Left lung (tissue), 14 donors: ENCODE measurements at places on chromosomes 5 and 9. TPM values are rescaled to one million over a fixed set of nuclear protein-coding genes. Genes with fewer than 3 reads are reported as not detected.

ZFP2 gene
- 5.9 TPM for polyA plus RNA-seq

GPR21 gene
- polyA plus RNA-seq, result not detected

SPINK7 gene
- 0.63 TPM for polyA plus RNA-seq

LCNL1 gene
- polyA plus RNA-seq, result 1.2 TPM

NMUR2 gene
- 0.51 TPM for polyA plus RNA-seq

SOWAHA gene
- polyA plus RNA-seq, result not detected

DNA sequence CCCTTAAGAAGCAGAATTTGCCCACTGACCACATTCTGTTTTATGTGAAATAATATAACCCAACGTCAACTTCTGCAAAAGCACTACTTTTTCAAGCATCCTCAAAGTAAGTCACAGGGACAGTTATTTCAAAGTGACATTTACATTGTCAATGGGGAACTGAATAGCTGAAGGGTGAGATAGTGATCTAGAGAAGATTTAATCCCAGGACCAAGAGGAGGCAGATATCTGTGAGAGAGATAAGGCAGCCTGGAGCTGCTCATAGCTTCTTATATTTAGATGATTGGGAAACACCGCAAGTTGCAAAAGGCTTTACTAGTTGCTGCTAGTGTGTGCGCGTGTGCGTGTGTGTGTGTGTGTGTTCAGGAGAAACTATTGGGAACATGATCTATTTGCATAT, 210.4 kb upstream of the RFX3 start:
- H3K27me3 ChIP-seq, result no peaks in the 10 kb centered on the region
- no peak overlapping the region for H3K4me3 ChIP-seq
- no peak overlapping the region for H3K27ac ChIP-seq
- peaks cover 4% of the 10 kb centered on the region for H3K4me1 ChIP-seq
- H3K36me3 ChIP-seq, result no peaks in the 10 kb centered on the region

DNA sequence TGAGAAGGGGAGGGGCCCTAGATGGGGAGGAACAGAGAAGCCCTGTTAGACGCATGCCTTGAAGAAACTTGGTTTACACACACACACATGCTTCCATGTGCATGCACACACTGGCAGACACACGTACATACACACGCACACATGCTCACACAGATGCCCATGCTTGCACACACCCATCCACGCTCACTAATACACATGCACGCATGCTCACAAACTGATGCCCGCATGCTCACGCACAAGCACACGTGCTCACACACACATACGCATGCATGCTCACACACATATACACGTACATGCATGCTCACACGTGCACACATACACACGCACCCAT, 32.1 kb upstream of the EGFL7 start:
- H3K27me3 ChIP-seq, result no peaks in the 10 kb centered on the region
- no peak for DNase-seq
- no peak overlapping the region for H3K4me3 ChIP-seq
- peaks cover 45% of the 10 kb centered on the region for H3K4me1 ChIP-seq
- H3K36me3 ChIP-seq, result no peaks in the 10 kb centered on the region

- no peaks in the 10 kb centered on the region for H3K36me3 ChIP-seq
- no peaks in the 10 kb centered on the region for H3K4me1 ChIP-seq
- no peaks in the 10 kb centered on the region for H3K27me3 ChIP-seq
- DNase-seq, result no peak
- no peak overlapping the region for H3K27ac ChIP-seq
These were observed 138.0 kb upstream of the IRX4 start for GRCh38 chr5:2020730-2021129.

DNA sequence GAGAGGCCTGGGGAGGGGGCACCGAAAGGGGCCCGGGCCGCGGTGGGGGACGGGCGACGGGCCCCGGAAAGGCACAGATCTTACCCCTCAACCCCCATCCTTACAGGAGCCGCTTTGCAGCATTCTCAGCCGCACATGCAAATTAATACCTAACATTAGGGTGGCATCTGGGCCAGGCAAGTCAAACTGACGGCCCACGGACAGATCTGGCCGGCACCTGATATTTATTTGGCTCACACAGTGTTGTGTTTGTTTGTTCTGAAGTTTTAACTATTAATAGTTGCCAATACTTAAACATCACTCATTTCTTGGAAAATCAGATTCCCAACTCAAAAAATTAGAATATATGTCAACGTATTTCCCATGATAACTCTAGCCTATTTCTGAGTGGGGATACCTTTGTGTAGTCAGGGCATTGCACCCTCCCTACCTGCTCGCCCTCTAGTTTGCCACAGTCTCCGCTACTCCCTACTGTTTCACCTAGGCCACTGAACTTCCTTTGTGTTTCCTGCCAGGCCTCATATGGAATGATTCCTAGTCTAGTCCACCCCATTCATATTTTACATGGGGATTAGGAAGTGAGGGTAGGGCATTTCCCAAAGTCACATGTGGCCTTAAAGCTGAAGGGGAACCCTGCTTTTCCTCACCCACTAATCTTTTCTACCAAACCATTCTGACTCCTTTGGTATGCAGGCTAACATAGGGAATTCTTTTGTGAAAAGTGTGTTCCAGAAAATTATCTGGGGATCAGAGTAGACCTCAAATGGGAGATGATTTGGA, 71.9 kb upstream of the LARP1 start:
- no peak for DNase-seq
- no peaks in the 10 kb centered on the region for H3K27me3 ChIP-seq
- H3K4me1 ChIP-seq, result no peaks in the 10 kb centered on the region

DNA sequence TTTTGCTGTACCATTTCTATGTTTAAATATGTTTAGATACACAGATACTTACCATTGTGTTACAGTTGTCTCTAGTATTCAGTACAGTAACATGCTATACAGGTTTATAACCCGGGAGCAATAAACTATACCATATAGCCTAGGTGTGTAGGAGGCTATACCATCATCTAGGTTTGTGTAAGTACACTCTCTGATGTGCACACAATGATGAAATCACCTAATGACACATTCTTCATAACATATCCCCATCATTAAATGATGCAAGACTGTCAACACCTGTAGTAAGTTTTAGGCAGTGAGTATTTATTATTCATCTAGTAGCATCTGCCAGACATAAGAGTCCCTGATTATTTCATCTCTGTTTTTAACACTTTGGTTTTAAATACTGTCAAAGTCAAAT, 7.3 kb upstream of the DHFR start:
- no peak overlapping the region for H3K4me3 ChIP-seq
- H3K27ac ChIP-seq, result no peak overlapping the region
- DNase-seq, result no peak
- H3K36me3 ChIP-seq, result peaks cover 86% of the 10 kb centered on the region
- H3K4me1 ChIP-seq, result no peaks in the 10 kb centered on the region
- H3K27me3 ChIP-seq, result no peaks in the 10 kb centered on the region

DNA sequence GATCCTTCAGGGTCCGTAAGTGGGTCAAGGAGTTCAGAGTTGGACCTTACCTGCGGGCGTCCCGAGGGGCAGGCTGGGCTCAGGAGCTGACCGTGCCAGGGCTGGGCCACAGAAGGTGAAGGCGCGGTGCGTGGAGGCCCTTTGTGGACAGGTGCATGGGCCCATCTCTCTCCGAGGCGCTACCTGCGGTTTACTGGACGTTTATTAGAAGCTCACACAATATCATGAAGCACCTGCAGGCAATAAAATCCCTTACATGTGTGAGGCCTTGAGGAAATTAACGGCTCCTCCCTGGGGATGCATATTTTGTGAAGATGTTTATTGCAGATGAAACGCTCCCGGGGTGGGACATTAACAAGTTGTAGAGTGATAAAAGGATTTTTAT, 79.8 kb upstream of the LMX1B start:
- H3K4me3 ChIP-seq, result peak overlapping the region; percentile 16
- DNase-seq, result no peak
- peaks cover 34% of the 10 kb centered on the region for H3K4me1 ChIP-seq
- peaks cover 42% of the 10 kb centered on the region for H3K27me3 ChIP-seq

DNA sequence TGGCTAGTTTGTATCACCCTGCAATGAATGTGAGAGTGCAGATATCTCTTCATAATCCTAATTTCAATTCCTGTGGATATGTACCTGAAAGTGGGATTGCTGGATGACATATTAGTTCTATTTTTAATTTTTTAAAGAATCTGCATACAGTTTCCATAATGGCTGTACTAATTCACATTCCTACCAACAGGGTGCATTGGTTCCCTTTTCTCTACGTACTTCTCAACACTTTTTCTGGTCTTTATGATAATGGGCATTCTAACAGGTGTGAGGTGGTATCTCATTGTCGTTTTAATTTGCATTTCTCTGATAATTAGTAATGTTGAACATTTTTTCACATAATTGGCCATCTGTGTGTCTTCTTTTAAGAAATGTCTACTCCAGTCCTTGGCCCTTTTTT, 927.5 kb downstream of the DTWD2 start:
- H3K27ac ChIP-seq, result no peak overlapping the region
- no peaks in the 10 kb centered on the region for H3K27me3 ChIP-seq
- H3K4me1 ChIP-seq, result no peaks in the 10 kb centered on the region
- H3K4me3 ChIP-seq, result no peak overlapping the region
- no peak for DNase-seq

DNA sequence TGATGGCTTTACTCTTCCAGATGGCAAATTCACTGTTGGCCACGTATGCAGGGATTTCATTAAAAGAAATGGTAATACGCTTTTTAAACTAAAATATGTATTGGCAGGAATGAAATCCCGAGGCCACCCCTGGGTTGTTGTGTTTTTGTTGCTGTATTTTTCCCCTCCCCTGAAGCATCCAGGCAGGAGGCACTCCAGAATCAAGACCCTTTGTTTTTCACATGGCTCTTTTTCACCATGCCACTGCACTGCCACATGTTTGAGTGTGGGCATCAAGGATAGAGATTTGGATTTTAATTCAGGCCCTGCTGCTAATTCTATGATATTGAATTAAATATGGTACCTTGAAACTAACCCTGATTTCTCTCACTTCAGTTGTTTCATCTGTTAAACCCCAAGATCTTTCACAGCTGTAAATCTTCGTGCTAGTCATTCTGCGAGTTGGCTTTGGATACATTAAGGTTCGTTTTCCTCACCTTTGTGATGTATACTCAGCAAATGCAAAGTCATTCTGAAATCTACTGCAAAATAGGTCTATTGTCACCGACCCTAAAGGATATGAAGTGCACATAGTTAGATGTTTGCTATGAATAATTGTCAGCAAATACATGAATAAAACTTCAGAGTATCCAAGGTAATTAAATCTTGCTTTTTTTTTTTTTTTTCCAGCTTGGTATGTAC, 533.4 kb downstream of the PTPRD start:
- no peaks in the 10 kb centered on the region for H3K27me3 ChIP-seq
- H3K4me1 ChIP-seq, result no peaks in the 10 kb centered on the region

- no peaks in the 10 kb centered on the region for H3K36me3 ChIP-seq
- no peak for DNase-seq
- H3K27ac ChIP-seq, result no peak overlapping the region
- peaks cover 3% of the 10 kb centered on the region for H3K4me1 ChIP-seq
- no peak overlapping the region for H3K4me3 ChIP-seq
- H3K27me3 ChIP-seq, result no peaks in the 10 kb centered on the region
These were observed 6.4 kb upstream of the TTC23L start for GRCh38 chr5:34832568-34832967.

DNA sequence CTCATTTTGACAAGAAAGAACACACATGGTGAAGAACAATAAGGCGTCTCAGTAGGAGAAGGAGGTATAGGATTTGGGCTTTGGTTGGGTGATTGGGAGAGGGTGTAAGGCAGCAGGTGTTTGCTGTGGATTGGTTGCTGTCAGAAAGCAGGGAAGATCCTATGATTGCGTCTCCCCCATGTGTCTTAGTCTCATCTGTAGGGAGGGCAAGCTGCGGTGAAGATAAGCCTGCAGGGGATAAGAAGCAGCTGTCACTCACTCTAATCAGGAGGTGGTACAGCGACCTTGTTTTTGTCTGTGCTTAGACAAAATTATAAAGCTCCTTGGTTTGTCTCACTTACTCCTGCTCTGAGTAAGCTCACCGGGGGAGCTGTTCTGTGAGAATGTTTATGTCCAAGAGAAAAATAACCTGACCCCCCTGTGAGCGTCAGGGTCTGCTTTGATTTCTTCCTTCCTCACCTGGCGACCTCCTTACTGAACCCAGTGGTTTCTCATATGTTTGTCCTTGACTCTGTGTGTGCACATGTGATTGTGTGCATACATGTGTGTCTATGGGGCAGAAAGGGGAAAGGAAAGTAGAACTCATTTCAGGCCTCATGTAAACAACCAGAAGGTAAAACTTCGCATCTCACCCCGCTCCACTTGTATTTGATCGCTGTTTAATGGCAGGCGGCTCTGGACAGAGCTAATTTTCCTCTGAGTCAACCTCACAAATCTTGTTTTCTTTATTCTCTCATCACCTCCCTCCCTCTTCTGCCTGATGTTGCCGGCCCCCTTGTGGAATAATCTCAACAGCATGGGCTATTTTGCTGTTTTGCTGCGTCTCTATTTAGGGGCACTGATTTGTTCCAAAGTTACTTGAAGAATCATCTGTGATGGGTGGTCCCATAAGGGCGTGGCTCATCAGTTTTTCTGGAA, 105.6 kb downstream of the TENT4A start:
- no peak overlapping the region for H3K27ac ChIP-seq
- H3K4me3 ChIP-seq, result no peak overlapping the region
- H3K4me1 ChIP-seq, result no peaks in the 10 kb centered on the region
- H3K36me3 ChIP-seq, result no peaks in the 10 kb centered on the region
- DNase-seq, result no peak

DNA sequence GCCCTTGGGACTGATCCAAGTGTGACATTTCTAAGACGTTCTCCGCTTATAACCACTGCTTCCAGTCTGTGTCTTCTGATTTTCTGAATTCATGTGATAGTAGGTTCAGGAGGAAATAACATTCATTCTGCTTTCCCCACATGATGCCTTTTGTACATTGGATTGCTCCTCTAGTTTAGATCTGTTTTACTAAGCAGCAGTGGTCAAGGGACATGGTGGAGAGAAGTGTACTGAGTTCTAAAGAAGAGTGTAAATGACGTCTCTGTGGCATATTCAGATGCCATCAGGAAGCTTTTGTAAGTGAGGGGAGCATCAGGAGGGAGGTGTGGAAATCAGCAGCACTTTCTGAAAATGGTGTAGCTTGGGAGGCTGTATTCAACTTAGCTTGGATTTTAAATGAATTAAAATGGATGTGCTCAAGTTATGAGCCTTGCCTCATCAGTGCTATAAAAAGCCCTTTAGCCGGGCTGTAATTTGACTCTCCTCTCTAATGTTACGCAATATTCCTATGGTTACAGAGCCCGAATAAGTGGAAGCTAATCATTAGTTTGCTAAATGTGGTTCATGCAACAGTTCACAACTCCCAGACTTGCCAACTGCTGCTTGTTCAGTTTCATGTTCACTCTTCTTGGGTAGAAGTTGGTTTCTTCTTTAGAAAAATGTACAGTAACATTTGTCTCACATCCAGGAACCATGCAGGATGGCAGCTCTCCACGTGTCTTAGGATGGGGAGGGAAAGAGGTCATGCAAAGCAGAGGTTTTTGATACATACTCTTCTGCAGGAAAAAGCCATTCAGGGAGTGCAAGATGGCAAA, 281.3 kb downstream of the ARHGAP26 start:
- peak; percentile 91 for DNase-seq
- H3K27me3 ChIP-seq, result no peaks in the 10 kb centered on the region
- H3K4me1 ChIP-seq, result peaks cover 31% of the 10 kb centered on the region
- no peak overlapping the region for H3K4me3 ChIP-seq

DNA sequence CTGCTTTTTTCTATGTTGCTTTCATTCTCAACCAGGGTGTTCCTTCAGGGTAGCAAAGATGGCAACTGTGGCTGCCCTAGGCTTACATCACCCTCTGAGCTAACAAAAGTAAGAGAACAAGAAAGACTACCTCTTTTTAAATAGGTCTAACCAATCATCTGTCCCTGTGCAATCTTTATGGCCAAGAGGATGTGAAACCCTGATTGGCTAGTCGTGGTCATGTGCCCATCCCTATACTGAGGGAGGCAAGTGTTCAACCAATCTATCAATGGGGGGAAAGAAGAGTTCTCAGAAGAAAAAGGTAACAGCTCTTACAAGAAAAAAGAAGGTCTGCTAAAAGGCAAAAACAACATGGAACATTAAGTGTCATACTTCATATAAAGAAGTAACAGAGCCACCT, 11.7 kb upstream of the SNCAIP start:
- H3K27me3 ChIP-seq, result no peaks in the 10 kb centered on the region
- no peak overlapping the region for H3K27ac ChIP-seq
- H3K4me1 ChIP-seq, result no peaks in the 10 kb centered on the region
- no peak overlapping the region for H3K4me3 ChIP-seq
- no peaks in the 10 kb centered on the region for H3K36me3 ChIP-seq
